ENCODE measurements at places on chromosomes 5 and 9. TPM values are rescaled to one million over a fixed set of nuclear protein-coding genes. Genes with fewer than 3 reads are reported as not detected.

- DNase-seq: no peak
These were observed 122.2 kb downstream of the CEMIP2 start for GRCh38 chr9:71646131-71646530.

DNA sequence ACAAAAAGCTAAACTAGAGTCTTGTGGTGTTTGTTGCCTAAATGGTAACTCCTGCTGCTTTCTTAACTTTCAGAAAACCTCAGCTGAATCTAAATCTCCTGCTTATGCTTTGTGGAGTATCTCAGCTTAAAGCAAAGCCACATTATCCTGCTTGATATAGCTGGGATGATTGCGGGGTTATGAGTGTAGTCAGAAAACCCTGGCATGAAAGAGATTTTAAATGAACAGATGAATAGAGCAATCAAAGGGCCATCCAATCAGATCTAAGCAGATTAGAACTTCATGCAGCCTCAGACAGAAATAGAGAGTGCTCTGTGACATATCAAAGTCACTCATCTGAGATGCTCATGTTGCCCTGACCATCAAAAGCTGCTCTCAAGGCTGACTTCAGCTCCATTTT lies 305.5 kb downstream of the DMRT2 start:
- DNase-seq: no peak

GRCh38 chr5:8843771-8844170 lies 702.1 kb downstream of the SEMA5A start:
- no peak for DNase-seq

- peak; percentile 92 for DNase-seq
These were observed 37.6 kb downstream of the ANKRD33B start for GRCh38 chr5:10601246-10602030.

DNA sequence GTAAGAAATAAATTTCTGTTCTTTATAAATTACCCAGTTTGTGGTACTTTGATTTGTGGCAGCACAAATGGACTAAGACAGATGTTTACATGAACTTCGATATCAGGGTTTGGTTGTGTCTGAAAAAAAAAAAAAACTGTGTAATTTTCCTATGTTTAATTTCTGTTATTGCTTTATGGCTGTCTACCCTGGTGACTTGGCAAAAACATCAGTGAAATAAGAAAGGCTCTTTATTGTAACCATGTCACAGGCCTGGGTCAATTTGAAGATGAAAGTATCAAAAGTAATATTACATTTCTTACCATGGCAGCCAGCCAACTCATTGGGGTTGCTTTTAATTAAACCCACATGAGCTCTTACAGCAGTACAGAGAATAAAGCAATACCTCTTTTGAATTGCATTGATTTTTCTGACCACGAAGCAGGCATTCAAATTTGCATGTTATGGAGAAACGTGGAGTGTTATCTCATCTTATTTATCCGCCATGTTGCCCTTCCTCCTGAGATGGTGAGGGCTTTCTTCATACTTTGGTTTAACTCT lies 20.6 kb upstream of the SV2C start:
- no peak for DNase-seq

Gene OTP
- total RNA-seq: not detected

Gene EGR1
- 17.3 TPM for total RNA-seq

Gene PTGDS
- total RNA-seq: 2,426 TPM
